ENCODE measurements at places on chromosomes 1 and 21.
A peak's percentile ranks its signal among the peaks of the same experiment; 100 is the strongest.

- no peak for DNase-seq
These were observed 1.6 kb downstream of the GJC2 start for GRCh38 chr1:228151180-228151925.

DNA sequence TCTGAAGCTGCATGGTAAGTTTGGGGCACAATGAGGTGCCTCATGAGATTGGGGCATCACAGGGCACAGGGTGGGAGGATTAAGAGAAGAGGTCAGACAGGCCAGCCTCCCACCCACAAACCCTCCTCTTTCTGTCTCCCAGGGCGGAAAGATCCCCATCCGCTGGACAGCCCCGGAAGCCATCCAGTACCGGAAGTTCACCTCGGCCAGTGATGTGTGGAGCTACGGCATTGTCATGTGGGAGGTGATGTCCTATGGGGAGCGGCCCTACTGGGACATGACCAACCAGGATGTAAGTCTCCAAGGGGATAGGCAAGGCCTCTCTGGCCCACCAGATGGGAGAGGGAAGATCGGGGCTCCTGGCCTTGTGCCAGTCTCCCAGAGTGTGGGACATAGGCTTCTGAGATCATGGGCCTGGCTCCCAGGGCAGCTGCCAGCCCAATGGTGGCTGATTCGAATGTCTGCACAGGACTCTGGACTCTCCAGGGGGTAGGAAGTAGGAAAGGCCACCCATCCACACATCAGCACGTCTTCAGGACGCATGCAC is 63.7 kb downstream of the LACTBL1 start:
- DNase-seq = no peak

- peak; percentile 55 for DNase-seq
These were observed 39.9 kb downstream of the IL6R start for GRCh38 chr1:154445040-154445472.

GRCh38 chr1:235525314-235525713 is 21.1 kb upstream of the B3GALNT2 start:
- no peak for DNase-seq

DNA sequence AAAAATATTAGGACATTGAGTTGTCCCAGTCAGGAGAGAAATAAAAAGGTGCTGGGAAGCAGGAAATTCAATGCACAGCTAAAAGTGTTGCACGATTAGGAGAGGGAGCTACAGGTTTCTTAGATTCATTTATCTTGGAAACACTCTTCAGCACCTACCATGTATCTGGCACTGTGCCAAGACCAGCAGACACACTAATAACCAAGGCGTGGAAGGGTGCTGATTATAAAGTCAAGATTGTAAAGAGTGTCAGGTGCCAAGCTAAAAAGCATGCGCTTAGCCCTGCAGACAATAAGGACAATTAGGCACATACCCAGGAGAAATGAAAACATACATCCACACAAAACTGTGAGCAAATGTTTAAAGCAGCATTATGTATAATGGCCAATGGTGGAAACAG is 129.9 kb downstream of the DSCAM start:
- DNase-seq = no peak

DNA sequence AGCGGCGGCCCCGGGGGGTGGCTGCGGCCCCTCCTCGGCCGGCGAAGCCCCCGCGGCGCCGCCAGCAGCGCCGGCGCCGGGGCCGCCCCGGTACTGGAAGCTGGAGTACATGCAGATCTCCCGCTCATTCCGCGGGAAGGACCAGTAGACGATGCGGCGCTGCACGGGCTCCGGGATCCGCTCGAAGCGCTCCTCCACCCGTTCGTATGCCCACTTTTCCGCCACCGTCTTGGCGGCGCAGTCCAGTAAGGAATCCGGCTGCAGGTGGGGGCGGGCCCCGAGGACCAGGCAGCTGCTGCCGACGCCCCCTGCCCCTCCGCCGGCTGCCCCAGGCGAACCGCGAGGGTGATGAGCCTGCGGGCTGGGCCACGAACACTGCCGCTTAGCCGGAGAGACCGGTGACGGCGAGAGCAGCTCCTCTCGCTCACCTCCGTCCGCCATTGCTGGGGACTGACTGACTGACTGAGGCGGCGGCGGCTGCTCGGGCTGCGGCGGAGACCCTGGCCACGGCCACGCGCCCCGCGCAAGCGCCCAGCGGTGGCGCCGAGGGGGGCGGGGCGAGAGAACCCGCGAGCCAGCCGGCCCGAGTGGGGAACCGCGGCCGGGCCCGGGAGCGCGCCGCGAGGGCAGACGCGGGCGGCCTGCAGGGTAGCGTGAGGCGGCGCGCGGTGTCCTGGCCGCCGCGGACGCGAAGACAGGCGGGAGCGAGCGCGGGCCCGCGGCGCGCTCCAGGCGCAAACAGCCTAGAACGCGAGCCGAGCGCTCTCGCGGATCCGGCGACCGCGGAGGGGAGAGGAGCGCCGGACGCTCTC is at the start of gene ZSWIM5:
Gene ZSWIM5 (minus strand): TSS at position 696 of the 812 bp plus-strand sequence. CDS start 255 bp downstream, at position 441.
- peak; percentile 74 for DNase-seq
